Left lobe of liver (tissue), 2 donors: ENCODE measurements at places on chromosomes 7 and 10. TPM values are rescaled to one million over a fixed set of nuclear protein-coding genes. Genes with fewer than 3 reads are reported as not detected.

Gene MRPL32
- 36.4 TPM for total RNA-seq

Gene VSIR
- total RNA-seq, result 7.0 TPM

Gene VIPR2
- total RNA-seq, result 0.28 TPM

Gene GIMAP6
- total RNA-seq, result 6.5 TPM

Gene FAM20C
- 72.2 TPM for total RNA-seq

Gene NCAPG2
- 4.0 TPM for total RNA-seq

Gene ELN
- total RNA-seq, result 8.1 TPM

Gene NXPH1
- total RNA-seq, result not detected

Gene MLXIPL
- 457 TPM for total RNA-seq

Gene RASA4B
- 2.9 TPM for total RNA-seq

Gene CRYGN
- total RNA-seq, result not detected

Gene CLCN1
- not detected for total RNA-seq

Gene WEE2
- total RNA-seq, result not detected

Gene ZNF655
- 24.0 TPM for total RNA-seq

Gene FGL2
- 6.1 TPM for total RNA-seq

Gene PSD
- total RNA-seq, result 7.0 TPM

Gene BET1
- 17.1 TPM for total RNA-seq

Gene CRHR2
- not detected for total RNA-seq

Gene GAD2
- not detected for total RNA-seq

Gene TEX47
- total RNA-seq, result not detected

Gene CELF2
- total RNA-seq, result 2.6 TPM

Gene SMARCD3
- total RNA-seq, result 2.2 TPM

Gene HYAL4
- not detected for total RNA-seq

Gene TMEM229A
- not detected for total RNA-seq

Gene CASP7
- 12.4 TPM for total RNA-seq

Gene EGFR
- 90.5 TPM for total RNA-seq

Gene GSDME
- total RNA-seq, result 4.8 TPM

Gene AVPI1
- total RNA-seq, result 26.4 TPM

Gene MBL2
- 108 TPM for total RNA-seq

Gene WNT2
- total RNA-seq, result 0.86 TPM

Gene SAP25
- total RNA-seq, result 0.86 TPM

Gene GHRHR
- 0.83 TPM for total RNA-seq

Gene MOGAT3
- 12.0 TPM for total RNA-seq

Gene THSD7A
- 1.6 TPM for total RNA-seq

Gene DNAJC30
- 10.0 TPM for total RNA-seq

Gene USP6NL
- 9.0 TPM for total RNA-seq

Gene VGF
- total RNA-seq, result not detected

Gene ITIH5
- 0.30 TPM for total RNA-seq

Gene CALCR
- total RNA-seq, result not detected

Gene GPR26
- total RNA-seq, result not detected

Gene LBX1
- not detected for total RNA-seq

Gene ACTL6B
- total RNA-seq, result not detected

Gene AKR1C8
- total RNA-seq, result 24.7 TPM

Gene SFRP5
- 6.4 TPM for total RNA-seq

Gene LRRC72
- total RNA-seq, result not detected

Gene ZNF239
- 0.40 TPM for total RNA-seq

Gene TMEM176A
- 449 TPM for total RNA-seq

Gene HOGA1
- 66.2 TPM for total RNA-seq

Gene KIAA1549
- total RNA-seq, result 0.53 TPM

Gene KIF5B
- 14.9 TPM for total RNA-seq

Gene ARHGEF5
- total RNA-seq, result 11.6 TPM

Gene ASB10
- not detected for total RNA-seq

Gene ORC5
- 13.9 TPM for total RNA-seq

Gene ABI1
- 13.7 TPM for total RNA-seq

Gene SLC39A12
- total RNA-seq, result 0.08 TPM

Gene LEP
- not detected for total RNA-seq
